ENCODE measurements at places on chromosomes 7 and 10. TPM values are rescaled to one million over a fixed set of nuclear protein-coding genes. Genes with fewer than 3 reads are reported as not detected.

GRCh38 chr10:122445469-122445868, 9.0 kb upstream of the ARMS2 start:
- no peak for DNase-seq

GRCh38 chr7:115825456-115826115, 205.0 kb downstream of the TFEC start:
- no peak for DNase-seq

DNA sequence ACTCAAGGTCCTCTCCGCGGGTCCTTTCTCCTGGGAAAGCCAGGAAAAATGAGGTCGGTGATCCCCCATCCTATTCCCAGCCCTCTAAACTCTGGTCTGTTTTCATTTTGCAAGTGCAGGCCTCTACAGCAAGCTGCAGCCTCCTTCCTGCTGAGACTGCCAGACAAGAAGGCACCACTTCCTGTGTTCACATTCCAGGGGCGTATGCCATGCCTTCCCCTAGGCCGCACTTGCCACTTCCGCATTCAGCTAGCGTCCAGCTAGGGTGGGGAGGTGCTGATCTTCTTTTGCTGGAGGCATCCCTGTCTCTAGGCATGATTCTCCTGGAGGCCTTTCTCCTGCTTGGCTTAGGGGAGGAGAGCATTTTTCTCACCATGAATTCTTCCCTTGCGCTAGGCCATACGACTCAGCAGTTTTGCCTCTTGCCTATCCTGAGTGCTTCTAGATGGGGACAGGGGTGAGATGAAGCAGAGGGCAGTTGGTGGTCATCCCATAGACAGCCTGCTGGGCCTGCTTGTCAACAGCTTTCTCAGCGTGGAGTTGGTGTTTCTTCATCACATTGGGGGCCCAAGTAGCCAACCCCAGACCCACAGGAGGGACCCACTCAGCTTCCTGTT, 328.9 kb downstream of the RPS24 start:
- no peak for DNase-seq

GRCh38 chr7:105978974-105979373, 15.9 kb downstream of the CDHR3 start:
- DNase-seq, result no peak

DNA sequence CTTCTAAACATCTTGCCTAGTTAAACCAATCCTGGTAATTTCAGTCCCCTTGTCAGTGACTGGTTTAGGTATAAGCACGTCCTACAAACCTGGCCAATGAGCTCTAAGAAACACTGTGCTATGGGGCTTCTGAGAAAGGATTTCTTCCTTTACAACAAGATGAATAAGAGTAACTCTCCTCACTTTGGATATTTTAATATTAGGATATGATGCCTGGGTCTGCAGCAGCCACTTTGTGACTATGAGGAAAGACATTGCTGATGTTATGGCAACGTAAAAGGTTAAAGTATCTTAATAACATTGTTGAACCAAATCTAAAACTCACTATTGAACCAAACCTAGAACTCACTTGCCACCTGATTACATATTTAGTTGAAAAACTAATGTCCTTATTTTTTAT, 26.5 kb upstream of the EPC1 start:
- no peak for DNase-seq

DNA sequence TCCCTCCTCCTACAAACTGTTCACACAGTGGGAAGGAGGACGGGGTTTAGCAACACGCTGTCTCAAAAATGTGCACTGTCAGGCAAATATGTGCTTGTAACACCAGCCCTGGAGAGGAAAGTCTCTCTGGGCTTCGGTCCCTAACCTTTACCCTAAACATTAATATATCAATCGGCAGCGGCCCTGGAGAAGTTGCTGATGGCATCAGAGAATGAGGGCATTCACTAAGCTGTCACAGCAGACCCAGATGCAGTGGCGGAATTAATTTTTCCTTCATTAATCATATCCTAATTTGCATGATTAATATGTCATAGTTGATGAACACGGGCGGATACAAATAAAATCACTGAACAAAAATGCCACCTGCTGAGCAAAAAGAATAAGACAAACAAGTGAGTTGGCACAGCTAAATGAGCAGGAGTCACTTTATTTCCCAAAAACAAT, 45.2 kb upstream of the INSIG1 start:
- DNase-seq, result no peak

GRCh38 chr10:88270871-88271713, 312.0 kb downstream of the RNLS start:
- no peak for DNase-seq

DNA sequence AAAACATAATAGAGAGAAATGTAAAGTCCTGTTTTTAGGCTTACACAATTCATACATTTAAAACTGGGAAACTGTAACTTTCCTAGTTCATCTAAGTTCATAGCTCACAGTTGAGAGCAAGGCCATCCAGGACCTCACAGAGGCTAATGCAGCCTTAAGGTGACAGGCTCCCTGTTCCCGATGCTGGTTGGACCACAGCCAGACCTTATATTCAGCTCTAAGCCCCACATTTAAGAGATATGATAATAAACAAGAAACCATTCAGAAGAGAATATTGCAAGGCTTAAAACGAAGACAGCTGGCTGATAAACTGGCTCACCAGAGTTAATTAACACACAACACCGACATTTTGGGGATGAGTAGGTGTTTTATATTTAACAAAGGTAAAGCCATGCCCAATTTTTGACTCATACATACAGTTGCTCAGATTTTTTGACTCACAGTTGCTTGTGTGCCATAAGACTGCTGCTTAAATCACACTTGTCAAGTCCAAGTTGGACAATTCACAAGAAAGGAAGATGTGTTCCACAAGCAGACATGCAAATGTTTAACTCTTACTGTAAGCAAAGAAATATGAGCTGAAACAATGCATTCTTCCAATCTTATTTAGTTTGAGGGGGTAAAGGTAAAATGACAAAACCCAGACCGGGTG, 41.1 kb upstream of the TMEM213 start:
- no peak for DNase-seq

DNA sequence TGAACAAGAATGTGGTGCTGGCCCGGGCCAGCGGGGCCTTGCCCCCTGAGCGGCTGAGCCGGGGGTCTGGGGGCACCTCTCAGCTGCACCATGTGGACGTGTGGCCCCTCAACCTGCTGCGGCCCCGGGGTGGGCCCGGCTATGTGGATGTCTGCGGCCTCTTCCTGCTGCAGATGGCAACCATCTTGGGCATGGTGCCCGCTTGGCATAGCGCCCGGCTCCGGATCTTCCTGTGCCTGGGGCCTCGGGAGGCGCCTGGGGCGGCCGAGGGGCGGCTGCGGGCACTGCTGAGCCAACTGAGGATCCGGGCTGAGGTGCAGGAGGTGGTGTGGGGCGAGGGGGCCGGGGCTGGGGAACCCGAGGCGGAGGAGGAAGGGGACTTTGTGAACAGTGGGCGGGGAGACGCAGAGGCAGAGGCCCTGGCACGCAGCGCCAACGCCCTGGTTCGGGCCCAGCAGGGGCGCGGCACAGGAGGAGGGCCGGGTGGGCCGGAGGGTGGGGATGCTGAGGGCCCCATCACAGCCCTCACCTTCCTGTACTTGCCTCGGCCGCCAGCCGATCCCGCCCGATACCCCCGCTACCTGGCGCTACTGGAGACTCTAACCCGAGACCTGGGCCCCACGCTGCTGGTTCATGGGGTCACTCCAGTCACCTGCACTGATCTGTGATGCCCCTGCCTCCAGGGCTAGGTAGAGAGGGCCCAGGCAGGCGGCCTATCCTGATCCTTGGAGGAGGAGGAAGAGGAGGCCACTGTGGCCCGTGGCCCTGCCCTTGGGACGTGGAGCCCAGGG, 1.1 kb upstream of the TRIP6 start:
- no peak for DNase-seq

GRCh38 chr7:103766660-103767059, 222.8 kb downstream of the RELN start:
- no peak for DNase-seq

DNA sequence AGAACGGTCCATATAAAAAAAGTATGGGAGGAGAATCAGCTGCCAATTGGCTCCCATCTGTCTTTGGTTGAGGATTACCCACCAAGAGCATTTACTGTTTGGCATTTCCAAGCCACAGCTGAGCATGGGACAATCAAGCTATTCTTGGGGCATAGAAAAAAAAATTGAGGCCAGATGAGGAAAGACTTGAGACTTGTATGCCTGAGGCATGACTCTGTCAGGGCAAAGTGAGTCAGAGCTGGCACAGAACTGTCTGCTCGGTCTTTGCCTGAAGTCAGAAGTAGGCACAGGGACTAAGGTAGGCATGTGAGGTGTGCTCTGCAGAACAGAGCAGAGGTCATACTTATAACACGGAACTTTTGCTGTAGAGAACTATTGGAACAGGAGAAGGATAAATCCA, 126.5 kb upstream of the CHRM2 start:
- no peak for DNase-seq

- no peak for DNase-seq
Observed at GRCh38 chr10:5902511-5903274, 12.7 kb downstream of the FBH1 start.

Gene AIFM2
- polyA plus RNA-seq, result 36.1 TPM

DNA sequence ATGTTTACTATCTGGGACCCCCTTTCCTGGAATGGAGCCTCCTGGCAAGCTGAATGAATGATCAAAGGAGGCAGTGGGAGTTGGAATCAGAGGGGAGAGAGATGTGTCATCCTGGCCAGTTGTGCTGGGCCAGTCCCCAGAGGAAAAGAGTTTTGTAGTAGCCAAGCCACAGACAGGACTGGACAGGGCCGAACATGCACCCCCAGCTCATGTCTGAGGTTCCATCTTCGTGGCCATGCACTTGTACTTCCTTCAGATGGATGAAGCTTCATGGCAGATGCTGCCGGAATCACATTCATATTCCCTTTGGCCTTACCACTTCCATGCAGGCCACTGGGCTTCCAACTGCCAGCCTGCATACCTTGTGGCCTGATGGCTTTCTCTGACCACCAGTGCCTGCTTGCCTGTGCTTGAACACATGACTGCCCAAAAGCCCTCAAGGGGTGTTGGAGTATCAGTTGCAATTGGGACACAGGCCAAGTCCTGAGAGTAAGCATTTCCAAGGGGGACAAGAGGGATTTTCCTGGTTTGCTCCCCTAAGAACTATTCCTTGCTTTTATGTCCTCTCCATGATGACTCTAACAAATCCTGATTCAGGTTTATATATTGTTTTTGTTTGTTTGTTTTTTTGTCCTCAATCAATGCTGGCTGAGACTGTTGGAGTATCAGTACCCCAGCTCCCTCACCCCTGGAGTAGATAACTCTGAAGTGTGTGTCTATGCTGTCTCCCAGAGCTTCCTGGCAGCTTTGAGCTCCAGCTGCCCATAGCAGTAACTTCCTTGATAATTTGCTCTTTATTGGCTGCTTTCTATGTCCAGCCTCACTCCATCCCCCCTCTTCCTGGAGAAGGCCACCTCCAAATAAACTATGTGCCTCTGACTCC, 63.6 kb downstream of the TMEM130 start:
- DNase-seq, result no peak

Gene LSM5
- polyA plus RNA-seq, result 131 TPM

GRCh38 chr10:89032141-89032891, 41.7 kb downstream of the FAS start:
- DNase-seq, result peak; percentile 31

DNA sequence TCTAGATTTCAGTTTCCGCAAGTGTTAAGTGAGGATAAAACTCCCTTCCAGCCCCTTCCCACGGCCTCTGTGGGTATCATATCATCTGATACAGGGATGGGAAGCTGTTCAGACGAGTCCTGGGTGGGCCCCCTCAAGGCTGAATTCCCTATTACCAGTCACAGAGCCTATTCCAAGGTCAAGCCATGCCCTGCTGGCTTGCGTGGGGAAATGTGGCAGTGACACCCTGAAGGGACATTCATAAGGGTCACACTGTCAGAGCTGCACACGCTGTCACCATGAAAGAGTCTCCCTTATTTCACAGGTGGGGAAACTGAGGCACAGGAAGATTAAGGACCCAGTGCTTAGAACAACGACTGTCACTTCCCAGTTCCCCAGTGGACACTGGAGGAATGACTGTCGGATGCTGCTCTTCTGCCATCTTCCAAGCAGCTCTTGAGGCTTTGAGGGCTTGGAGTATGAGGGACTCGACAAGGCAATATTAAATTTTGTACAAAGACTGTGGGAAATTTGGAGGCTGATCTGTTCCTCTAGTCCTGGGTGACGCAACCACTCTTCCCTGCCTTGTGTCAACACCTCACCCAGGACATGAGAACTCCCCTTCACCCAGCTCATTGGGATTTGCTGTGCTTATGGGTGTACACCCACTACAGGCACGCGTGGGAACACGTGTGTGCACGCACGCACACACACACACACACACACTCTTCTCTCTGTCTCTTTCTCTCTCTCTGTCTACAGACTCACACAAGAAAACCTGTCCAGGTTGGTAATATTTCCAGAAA, 386.0 kb downstream of the RPS24 start:
- DNase-seq, result no peak

Gene ASB15
- not detected for polyA plus RNA-seq

DNA sequence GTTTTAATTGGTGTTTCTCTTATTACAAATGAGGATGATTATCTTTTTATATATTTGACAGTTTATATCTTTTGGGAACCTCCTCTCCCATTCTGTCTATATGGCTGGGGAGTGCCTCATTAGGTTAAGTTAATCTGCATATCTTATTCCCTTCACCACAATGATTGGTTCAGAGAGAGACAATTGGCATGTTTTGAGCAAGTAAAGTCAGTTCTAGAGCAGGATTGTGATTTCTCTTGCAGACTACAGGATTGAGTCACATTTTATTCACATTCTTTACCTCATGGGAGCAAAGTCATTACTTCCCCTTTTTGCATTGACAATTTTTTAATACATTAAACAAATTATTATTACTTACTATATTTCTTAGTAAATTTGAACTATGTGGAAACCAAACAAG, 345.6 kb downstream of the MDFIC start:
- DNase-seq, result no peak

Gene NODAL
- polyA plus RNA-seq, result not detected

Gene HOXA3
- polyA plus RNA-seq, result 5.8 TPM

GRCh38 chr7:7653593-7654187, 13.1 kb downstream of the UMAD1 start:
- peak; percentile 18 for DNase-seq

DNA sequence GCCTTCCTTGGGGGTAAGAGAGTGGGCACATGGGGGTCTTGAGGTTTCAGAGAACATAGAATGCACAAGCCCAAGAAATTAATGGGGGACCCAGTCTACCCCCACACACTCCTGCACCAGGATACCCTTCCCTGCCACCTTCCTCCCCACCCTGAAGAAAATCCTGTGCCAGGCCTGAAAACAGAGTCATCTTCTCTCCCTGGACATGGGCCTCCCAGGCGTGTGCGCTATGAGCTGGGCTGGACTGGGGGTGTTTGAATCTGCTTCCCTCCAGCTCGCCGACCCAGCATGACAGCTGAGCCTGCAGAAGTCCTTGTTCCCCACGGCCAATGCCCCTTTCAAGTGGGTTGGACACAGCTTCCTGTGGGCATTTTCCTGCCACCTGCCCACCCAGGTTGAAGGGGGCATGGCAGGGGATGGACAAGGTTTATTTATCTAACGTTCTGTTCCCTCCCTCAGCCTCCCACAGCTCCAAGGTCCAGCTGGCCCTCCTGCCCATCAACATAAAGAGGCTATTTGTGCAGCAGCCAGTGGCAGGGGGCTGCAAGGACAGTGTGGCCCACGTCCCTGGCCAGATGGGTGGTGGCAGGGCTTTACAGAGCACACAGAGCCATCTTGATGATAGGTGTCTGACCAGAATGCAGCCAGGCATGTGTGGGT, 141.0 kb downstream of the SH3PXD2A start:
- DNase-seq, result no peak
